ENCODE measurements at places on chromosomes 4 and X.
A peak's percentile ranks its signal among the peaks of the same experiment; 100 is the strongest.

DNA sequence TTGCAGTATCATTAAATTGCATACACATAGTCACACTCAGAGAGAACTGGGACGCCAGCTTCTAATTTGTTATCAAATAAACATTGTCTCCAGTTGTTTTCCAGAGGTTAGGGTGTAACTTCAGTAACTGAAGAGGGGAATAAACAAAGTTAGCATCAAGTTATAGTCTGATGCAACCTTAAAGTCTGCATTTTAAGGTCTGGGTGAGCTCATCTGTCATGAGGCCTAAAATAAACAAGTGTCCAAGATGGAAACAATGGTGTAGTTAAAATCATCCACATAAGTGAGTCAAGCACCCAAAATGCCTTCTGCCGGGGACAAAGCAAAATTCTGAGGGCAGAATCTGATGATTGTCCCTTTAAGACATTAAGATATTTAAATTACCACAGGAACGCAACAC, 70.3 kb upstream of the EMCN start:
- no peak for DNase-seq

GRCh38 chr4:110622841-110623717, at the start of gene PITX2:
PITX2 (minus strand) TSS chr4:110623077; CDS start chr4:110622460, 617 bp downstream.
- peak; percentile 84 for DNase-seq

GRCh38 chr4:2741626-2742025, 14.5 kb downstream of the TNIP2 start:
- DNase-seq: no peak

DNA sequence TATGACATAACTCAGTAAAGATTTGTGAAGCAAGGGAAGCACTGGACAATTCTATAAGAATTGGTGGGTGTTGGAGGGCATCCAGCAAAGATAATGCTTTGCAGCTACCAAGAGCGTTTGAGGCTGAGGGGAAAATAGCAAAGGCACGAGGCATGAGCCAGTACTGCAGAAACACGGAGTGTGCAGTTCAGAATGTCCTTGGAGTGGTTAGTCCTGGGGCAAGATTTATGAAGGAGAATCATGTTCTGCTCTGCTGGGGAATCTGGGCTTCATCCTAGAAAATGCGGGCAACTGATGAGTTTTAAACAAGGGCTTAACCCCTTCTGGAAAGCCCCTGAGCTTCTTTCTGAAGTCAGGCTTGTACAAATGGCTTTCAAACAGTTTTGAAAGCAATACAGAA, 452.5 kb downstream of the IL15 start:
- DNase-seq: no peak

DNA sequence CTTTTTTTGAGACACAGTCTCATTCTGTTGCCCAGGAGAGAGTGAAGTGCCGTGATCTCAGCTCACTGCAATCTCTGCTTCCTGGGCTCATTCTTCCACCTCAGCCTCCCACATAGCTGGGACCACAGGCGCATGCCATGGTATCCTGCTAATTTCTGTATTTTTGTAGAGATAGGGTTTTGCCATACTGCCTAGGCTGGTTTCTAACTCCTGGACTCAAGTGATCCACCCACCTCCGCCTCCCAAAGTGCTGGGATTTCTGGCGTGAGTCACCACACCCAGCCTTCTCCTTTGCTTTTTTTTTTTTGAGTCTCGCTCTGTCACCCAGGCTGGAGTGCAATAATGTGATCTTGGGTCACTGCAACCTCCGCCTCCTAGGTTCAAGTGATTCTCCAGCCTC, 94.1 kb downstream of the PDS5A start:
- DNase-seq: peak; percentile 48

DNA sequence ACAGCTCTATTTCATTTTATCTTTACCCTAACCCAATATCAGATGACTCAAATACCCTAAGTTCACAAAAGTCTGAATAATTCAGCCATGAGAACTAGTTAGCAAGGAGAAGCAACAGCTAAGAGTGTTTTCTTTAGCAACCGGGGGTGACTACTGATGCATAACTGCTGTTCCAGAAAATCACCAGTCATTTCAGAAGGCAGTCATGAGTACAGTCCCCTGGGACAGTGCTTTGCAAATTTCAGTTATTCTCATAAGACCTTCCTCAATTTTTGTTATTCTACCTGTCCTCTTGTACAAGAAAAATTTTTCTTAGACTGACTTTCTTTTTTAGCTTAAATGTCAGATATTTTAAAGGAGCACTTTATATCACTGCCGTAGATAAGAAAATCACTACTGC, 16.4 kb downstream of the BANK1 start:
- no peak for DNase-seq

- DNase-seq: peak; percentile 62
Observed at GRCh38 chr4:1309261-1310010, 19.7 kb downstream of the MAEA start.

- no peak for DNase-seq
Observed at GRCh38 chr4:72305080-72305479, 263.9 kb downstream of the ADAMTS3 start.

DNA sequence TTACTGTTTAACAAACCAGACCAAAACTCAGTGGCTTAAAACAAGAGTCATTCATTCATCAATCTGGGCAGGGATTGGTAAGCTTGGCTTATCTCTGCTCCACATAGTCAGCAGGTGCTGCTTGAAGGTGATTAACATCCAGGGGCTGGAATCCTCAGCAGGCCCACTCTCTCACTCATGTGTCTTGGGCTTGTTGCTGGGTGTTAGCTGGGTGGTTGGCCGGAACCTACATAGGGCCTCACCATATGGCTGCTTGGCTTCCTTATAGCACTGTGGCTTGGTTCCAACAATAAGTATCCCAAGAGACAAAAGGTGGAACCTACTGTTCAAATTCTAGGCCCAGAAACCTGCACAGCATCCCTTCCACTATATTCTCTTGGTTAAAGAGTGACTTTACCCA, 125.0 kb downstream of the RASGEF1B start:
- no peak for DNase-seq

DNA sequence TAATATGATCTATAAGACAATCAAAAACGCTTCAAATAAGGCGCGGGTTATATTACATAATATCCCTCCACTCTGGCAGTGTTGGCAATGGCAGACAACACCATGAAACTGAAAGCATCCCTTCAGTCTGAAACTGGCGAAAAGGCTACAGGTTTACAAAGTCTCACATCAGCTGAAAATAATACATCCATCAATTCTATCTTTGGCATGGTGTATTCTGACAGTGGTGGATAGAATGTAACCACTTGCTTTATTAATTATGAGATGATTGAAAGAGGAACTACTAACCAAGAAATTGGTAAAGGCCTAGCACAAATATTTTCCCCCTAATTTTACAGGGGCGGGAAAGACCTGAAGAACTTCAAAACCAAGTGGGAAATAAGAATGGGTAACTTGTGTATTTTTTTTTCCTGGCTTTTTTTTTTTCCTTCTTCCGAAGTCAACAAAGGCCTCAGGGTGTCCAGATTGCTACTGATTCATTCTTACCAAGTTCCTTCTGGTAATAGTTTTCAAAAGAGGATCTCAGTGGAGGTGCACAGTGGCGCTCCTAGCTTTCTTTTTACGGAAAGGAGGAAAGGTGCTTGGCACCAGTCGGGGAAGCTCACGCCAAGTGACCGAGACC, 728 bp downstream of the UBA6 start:
- no peak for DNase-seq

DNA sequence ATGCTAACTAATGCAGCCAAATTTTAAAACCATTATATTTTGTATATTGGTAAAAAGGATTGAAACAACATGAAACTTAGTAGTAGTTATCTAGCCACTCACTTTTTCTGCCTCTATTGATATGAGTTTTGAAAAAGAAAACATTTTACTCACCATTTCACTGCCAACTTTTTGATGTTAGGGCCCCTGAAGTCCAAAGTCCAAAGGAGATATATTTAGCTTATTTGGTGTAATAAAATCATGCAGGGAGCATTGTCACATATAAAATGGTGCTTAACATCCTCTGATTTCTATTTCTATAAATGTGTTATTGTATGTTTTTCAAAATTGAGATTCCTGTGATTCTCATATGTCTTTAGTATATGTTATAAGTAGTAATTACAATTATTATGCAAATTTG, 24.5 kb upstream of the CXCL3 start:
- no peak for DNase-seq

Data from non-pigmented ciliary epithelial cell (primary cell).